Activated T-cell treated with anti-CD3 and anti-CD28 coated beads for 1 hour (primary cell): ENCODE measurements at places on chromosomes 7 and 10.

DNA sequence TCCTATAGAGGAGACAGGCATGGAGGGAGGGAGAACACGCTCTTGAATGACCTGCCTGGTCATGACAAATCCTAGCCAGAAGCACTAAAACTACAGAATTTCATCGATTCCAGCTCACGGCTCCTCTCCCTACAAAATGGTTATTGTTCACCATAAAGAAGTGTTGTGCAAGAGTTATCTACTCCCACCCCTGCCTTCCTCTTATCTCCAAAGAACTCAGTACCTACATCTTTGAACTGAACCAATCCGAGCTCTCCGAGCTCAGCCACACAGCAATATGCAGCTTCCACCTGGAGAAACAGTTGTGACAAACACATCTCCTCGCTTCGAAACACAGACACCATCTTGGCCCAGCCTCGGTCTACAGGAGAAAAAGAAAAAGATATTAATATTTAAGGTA is 26.9 kb upstream of the TMEM213 start:
- no peak for DNase-seq

DNA sequence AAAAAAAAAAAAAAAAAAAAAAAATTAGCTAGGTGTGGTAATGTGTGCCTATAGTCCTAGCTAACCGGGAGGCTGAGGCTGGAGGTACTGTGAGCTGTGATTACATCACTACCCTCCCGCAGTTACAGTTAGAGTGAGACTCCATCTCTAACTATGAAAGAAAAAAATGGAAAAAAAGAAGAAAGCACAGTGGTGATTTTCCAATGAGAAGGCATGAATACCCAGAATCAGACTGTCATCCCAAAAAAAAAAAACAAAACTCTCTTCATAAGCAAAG is 269.9 kb upstream of the MKLN1 start:
- no peak for DNase-seq

- no peak for DNase-seq
Observed at GRCh38 chr10:128463991-128464760, 338.0 kb upstream of the MKI67 start.

GRCh38 chr7:92955081-92955480 is 118.7 kb upstream of the CDK6 start:
- DNase-seq, result no peak

GRCh38 chr7:20193873-20194272 is 23.3 kb downstream of the MACC1 start:
- DNase-seq, result no peak

DNA sequence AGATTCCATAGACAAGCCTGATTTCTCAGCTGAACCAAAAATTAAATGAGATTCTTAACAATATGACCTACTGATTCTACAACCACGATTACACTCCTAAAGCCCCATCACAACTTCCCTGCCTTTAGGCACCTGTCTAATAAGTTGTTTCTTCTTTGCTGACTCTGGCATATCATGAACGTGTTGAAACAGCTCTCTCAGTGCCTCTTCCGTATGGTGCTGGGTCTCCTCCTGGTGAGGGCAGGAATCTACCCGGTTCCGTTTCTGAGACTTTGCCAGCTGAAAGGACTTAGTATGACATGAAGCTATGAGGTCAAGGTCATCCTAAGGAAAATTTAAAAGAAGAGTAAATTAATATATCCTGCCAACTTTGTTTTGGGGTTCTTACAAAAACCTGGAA is 48.6 kb downstream of the ARHGAP19 start:
- no peak for DNase-seq

DNA sequence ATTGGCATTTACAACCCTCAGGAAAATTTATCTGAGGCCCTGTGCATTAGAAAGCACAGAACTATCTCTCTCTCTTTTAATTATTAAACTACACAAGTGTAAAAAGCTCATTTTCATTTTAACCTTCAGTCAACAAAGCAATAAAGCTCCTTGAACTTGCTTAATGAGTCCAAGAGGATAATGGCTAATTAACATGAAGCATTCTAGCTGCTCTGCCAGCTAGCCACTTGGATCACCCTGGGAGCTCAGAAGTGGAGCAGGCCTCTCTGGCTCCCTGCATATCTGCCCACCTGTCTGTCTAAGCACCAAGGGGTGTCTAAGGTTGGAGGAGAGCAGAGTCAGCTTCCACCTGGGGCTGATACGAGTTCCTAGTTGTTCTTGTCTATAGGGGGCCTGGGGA is 56.0 kb upstream of the SLC35G1 start:
- no peak for DNase-seq

DNA sequence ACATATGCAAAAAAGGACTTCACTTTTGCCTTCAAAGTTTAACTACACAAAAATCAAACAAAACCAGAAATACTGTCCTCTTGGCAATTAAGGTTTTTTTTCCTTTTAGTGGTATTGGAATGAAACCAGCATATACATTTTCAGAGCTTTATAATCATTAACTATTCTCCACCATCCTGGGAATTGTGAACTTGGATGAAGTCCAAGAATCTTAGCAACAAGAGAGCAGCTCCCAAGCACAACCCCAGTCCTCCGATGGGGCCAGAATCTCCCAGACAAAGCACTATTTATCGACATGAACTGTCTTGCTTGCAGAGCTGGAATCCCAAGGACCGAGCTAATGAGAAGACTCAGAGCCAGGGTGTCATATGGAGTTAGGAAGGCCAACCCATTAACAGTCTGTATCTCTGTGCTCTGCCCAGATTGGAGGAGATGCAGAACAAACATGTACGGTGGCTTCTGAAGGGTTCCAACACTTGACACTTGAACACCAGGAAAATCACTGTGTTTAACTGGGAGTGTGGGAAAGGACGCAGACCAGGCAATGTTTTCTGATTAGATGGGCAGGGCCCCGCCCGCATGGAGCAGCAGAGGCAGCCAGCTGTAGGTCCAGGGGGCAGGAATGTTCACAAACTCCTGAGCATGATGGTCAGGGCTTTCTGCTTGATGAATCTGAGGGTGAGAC is 35.5 kb downstream of the PPP1R3C start:
- DNase-seq, result no peak

GRCh38 chr7:77453531-77453930 is 37.4 kb upstream of the GSAP start:
- no peak for DNase-seq

DNA sequence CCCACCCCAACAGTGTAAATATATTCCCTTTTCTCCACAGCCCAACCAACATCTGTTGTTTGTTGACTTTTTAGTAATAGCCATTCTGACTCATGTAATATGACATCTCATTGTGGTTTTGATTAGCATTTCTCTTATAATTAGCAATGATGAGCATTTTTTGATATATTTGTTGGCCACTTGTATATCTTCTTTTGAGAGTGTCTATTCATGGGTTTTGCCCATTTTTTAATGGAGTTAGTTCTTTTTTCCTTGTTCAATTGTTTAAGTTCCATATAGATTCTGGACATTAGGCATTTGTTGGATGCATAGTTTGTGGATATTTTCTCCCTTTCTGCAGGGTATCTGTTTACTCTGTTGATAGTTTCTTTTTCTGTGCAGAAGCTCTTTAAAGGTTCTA is 340.1 kb downstream of the NXPH1 start:
- no peak for DNase-seq

- no peak for DNase-seq
Observed at GRCh38 chr7:76326646-76327233, 24.3 kb downstream of the HSPB1 start.

DNA sequence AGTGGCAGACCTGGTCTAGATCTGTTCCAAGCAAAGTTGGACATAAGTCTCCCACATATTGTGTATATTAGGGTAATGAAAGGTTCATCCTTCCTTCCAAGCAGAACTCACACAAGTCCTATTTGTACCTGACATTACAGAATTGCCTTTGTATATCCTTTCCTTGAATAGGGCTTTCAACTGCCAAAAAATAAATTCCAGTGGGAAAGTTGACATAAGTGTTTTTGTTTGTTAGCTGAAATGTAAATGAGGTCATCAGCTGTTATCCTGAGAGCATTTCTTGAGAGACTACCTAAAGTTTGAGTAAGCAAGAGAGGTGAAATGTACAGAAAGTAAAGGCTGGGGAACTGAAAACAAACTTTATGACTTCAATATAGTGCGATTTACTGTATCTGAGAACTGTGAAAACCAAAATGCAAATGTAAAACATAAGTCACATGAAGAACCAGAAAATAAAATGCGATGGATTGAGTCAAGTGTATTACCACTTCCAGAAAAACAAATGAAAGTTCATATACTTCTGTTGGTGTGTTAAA is 527.3 kb upstream of the SEMA3D start:
- DNase-seq, result no peak

- no peak for DNase-seq
Observed at GRCh38 chr10:21638681-21639080, 104.6 kb downstream of the MLLT10 start.

DNA sequence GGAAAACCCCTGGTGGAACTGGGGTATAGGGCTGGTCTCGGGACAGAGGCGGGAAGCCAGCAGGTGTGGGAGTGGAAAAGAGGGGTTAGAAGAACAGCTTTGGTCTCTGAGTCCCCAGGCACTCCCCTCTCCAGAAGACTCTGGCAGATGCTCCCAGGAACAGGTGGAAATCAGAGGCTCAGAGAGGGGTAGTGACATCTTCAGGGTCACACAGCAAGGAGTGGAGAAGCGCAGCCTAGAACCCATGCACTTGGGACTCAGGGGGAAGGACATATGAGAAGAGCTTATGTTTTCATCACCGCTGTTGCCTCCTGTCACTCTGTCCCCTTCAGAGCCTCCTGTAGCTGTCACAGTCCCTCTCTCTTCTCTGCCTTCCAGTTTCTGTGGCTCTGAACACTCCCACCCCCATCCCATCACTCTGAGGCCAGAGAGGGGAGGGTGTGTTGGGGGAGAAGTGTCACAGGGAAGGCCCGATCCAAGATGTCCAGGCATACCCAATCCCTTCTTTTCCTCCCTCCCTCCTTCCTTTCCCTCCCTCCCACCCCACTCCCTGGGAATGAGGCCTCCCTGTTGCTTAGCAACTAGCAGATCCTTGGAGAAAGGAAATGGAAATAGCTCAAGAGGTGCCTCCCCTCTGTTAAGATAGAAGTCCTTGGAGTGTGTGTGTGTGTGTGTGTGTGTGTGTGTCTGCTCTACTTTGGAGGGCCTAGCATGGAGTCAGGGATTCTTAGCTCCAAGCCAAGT is 32.0 kb downstream of the SRRM3 start:
- DNase-seq, result no peak

- DNase-seq, result no peak
Observed at GRCh38 chr10:111035542-111035941, 41.3 kb upstream of the ADRA2A start.

DNA sequence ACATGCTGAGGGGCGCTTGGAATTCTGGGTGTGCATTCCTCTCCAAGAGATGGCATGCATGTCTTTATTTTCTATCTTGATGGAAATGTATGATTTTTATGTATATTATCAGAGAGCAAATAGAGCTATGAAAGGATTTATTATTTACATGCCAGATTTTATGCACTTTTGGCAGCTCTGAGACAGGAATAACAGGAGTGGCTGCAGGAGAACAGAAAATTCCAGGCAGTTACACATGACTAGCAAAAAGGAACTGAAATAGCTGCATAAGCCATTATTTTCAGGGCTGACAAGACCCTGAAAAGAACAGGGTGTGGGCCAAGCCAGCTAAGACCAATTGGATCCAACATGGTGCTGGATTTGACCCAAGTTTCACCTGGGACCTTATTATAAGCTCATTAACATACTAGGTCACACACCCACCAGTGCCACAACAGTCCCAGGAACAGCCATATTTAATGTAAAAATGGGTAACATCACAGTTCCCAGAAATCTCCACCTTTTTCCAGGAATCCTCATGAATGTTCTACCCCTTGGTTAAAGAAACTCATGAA is 43.2 kb upstream of the ACSL5 start:
- no peak for DNase-seq

DNA sequence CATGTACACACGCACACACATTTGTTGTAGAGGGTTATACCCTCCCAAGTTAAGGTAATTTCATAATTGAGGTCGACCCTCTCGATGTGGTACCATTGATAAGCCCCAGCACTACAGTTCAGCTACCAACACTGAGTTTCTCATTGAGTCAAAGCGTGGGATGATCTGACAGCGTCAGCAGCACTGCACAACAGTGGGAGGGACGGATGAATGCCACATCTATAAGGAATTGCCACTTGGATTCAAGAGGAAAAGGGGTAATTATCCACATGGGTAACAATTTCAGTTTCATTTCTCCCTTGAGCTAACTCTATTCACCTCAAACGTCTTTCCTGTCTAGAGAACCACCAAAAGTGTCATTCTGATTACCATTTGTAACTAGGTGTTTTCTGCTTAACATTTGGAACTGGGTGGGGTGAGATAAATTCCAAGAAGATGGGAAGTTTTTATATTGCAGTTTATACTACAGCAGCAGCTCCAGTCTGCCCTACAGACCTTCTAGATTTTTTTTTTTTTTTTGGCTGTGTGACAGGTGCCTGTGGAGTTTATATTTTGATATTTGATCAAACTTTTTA is 342.9 kb downstream of the AUTS2 start:
- DNase-seq, result no peak

DNA sequence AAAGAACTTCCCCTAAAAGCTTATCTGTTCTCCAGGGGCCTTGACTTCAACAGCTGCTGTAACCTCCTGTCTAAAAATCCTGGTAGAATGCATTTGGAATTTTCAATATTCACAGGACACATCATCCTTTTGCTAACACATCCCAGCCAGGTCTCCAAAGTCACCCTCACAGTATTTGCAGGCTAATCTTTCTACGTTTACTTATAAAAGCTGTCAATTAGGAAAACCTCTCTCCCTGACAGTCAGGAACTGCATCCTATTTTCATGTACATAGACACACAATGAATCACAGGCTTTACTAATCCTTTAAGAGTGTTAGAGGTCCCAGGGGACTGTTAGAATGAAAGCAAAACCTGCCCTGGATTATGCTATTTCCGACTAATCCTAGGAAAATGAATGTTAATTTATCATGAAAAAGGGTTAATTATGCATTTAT is 102.2 kb downstream of the GFRA1 start:
- no peak for DNase-seq

- no peak for DNase-seq
Observed at GRCh38 chr7:99270702-99271101, 1.9 kb upstream of the MYH16 start.

GRCh38 chr10:132507409-132507955 is 30.1 kb upstream of the INPP5A start:
- DNase-seq, result no peak

DNA sequence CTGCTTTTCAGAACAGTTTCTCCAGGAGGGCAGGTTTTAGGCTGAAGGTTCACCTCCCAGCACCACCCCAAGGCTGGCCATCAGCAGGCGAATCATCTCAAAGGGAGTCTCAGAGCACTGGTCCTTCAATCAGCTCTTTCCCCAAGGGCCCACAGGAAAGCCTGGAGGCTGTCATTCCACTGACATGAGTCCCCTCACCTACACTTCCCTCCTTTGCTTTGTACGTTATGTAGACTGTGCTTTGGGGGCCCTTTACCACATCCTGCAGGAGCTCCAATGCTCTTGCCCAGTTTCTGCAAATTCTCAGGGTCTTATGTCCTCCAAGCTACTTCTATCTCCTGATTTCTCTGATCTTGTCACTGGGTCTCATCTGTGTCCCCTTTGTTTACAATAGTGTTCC is 15.4 kb downstream of the WDFY4 start:
- no peak for DNase-seq

DNA sequence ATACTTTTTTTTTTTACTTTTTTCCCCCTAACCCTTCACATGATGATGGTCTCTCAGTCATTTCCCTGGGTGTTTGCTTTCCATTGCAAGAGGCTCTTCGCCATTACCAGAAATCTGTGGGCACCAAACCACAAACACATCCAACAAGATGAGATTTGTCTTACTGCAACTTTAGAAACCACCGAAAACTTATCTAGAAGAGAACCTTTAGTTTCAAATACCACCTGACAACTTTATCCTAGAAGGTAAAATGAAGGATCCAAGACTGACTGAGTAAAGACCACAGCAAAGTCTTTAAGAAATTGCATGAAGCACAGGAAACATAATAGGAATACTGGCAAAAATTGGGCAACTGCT is 363.3 kb upstream of the MBL2 start:
- no peak for DNase-seq
